Ureter (tissue), 1 donor: ENCODE measurements at places on chromosomes 16 and 17.

GRCh38 chr17:3534881-3535252 is 22.7 kb downstream of the TRPV3 start:
- DNase-seq: no peak

- DNase-seq: no peak
Measured at GRCh38 chr17:77320485-77321256, 179.9 kb downstream of the SEC14L1 start.

GRCh38 chr16:19029980-19030379 is 37.4 kb upstream of the COQ7 start:
- no peak for DNase-seq

GRCh38 chr17:45235416-45236281 is 14.0 kb downstream of the FMNL1 start:
- DNase-seq: no peak

DNA sequence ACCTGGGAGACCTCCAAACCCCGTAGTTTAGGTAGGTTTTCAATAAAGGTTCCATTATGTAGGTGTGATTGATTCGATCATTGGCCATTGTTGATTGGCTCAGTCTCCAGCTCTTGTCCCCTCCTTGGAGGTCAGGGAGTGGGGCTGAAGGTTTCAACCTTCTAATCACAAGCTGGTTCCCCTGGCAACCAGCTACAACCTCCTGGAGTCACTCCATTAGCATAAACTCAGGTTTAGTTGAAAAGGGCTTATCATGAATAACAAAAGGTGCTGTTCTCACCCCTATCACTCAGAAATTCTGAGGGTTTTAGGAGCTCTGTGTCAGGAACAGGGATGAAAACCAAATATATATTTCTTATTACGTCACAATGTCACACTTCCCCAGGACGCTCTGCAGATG is 28.5 kb downstream of the TMEM132E start:
- DNase-seq: no peak

- DNase-seq: no peak
Measured at GRCh38 chr17:28379814-28380801, 8.6 kb downstream of the SARM1 start.

- DNase-seq: no peak
Measured at GRCh38 chr17:15184872-15185624, 80.1 kb downstream of the PMP22 start.

- DNase-seq: no peak
Measured at GRCh38 chr17:15303268-15303667, 38.1 kb downstream of the TEKT3 start.

DNA sequence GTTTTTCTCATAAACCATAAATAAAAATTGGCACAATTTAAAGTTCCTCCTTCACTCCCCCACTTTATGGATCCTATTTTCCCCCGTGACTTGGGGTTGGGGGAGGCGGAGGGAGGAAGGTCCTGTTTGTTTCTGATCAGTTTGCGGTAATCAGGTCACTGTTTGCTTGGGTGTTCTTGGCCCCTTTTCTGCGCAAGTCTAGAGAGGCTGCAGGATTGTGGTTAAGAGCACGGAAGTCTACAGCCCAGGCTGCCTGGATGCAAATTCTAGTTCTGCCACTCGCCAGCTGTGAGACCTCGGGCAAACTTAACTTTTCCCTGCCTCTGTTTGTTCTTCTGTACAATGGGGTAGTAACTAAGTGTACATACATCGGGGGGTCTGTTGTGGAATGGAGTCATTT is 12.1 kb downstream of the ATP2C2 start:
- no peak for DNase-seq

- DNase-seq: no peak
Measured at GRCh38 chr17:75487351-75488070, 27.8 kb downstream of the CASKIN2 start.

- no peak for DNase-seq
Measured at GRCh38 chr17:73882590-73882989, 238.3 kb upstream of the SDK2 start.

DNA sequence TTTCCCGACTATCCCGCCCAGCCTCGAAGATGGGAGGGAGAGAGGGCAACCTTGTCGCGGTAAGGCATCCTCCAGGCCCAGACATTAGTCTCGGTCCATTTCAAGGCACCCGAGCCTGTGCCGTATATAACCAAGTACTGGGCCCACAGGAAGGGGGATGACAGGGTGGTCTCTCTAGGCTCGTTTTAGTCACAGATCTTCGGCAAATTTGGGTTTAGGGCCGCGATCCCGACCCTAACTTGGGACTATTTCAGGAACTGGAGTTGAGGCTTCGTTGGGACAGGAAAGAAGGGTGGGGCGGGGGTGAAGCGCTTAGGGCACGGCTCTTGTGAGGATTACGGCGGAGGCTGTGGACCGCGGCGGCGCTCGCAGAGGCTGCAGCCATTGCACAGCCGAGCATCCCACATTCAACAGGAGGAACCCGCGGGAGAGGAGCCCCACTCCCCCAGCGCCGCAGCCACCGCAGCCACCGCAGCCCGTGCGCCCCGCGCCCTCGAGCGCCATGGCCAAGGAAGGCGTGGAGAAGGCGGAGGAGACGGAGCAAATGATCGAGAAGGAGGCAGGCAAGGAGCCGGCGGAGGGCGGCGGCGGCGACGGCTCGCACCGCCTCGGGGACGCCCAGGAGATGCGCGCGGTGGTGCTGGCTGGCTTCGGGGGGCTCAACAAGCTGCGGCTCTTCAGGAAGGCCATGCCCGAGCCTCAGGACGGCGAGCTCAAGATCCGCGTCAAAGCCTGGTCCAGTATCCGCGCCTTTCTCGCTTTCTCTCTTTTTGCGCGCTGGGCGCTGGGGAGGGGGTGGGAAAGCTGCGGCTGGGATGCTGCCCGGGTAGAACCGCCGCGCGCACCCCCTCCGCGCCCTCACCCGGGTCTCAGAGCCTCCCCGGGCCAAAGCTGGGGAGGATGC is at the start of gene VAT1L:
Gene VAT1L (plus strand): TSS at position 384 of the 904 bp plus-strand sequence. CDS start 119 bp downstream, at position 503.
- DNase-seq: no peak

GRCh38 chr17:73589363-73589980 is 54.8 kb downstream of the SDK2 start:
- no peak for DNase-seq

DNA sequence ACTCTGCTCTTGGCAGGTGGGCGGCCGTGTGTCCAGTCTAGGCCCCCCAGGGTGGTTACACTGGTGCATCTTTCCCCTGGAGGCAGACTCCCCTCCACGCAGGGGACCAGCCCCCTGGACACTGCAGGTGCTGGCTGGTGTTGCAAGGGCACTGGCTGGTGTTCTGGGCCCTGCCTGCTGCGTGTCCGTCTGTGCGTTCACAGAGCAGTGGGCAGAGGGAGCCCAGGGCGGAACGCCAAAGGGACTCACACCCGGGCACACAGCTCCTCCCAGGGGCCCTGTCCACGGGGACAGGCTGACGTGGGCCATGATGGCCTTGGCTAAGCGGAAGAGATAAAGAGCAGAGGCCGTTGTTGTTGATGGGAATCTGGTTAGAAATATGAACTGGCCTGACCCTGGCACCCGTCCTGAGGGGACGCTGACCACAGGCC is 27.3 kb downstream of the ACSF3 start:
- DNase-seq: no peak

DNA sequence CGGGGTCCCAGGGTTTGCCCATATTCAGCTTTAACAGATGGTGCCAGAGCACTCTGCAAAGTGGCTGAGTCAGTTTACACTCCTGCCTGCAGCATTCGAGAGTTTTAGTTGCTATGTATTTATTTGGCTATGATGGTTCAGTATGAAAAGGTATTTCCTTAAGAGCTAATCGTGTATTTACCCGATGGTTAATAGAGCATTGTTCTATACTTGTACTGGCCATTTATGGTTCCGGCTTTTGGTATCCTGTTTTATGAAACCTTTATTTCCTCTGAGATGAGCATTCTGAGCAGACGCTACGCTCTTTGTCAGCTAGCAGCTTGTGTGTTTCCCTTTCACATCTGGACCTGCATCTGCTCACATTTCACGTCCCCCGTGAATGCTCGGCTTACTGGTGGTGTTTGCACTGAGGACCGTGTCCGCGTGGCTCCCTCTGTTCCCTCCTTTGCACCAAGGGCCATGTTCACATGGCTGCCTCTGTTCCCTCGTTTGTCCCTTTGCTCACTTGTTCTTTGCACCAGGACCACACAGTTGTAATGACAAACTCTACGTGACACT is 149.1 kb upstream of the CHMP6 start:
- DNase-seq: no peak

GRCh38 chr17:55334285-55334684 is 69.5 kb downstream of the HLF start:
- no peak for DNase-seq

DNA sequence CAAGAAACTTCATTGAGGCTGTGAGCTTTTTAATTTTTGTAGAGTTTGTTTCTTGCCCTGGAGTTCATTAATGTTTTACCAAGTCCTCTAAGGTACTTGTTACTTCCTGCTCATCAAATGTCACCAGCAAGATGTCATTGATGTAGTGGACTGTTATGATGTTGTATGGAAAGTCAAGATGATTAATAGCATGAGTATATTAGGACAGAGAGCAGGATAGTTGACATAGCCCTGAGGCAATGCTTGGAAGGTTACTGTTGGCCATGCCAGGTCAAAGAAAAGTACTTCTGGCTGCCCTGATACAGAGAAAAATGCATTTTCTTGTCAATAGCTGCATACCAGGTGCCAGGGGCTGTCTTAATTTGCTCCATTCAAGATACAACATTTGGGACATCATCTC is 6.7 kb downstream of the KRTAP1-5 start:
- no peak for DNase-seq

DNA sequence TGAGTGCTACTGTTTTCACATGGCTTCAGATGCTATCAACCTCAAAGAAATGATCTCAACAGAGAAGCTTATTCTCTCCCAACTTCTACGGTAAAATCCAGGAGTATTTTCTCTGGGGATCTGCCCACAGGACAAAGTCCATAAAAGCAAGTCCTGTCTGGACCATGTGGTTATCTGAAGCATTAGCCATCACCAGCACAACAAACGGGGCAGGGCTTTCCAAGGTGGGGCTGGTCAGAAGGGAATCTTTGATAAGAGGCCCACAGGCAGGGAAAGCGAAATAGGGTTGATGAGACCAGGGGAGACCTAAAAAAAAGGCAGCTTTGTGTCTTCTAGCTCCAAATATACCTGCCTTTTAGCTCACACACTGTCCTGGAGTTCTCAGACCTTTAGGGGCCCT is 38.7 kb upstream of the CACNG3 start:
- no peak for DNase-seq

GRCh38 chr16:10343124-10343760 is 42.6 kb upstream of the ATF7IP2 start:
- DNase-seq: no peak

DNA sequence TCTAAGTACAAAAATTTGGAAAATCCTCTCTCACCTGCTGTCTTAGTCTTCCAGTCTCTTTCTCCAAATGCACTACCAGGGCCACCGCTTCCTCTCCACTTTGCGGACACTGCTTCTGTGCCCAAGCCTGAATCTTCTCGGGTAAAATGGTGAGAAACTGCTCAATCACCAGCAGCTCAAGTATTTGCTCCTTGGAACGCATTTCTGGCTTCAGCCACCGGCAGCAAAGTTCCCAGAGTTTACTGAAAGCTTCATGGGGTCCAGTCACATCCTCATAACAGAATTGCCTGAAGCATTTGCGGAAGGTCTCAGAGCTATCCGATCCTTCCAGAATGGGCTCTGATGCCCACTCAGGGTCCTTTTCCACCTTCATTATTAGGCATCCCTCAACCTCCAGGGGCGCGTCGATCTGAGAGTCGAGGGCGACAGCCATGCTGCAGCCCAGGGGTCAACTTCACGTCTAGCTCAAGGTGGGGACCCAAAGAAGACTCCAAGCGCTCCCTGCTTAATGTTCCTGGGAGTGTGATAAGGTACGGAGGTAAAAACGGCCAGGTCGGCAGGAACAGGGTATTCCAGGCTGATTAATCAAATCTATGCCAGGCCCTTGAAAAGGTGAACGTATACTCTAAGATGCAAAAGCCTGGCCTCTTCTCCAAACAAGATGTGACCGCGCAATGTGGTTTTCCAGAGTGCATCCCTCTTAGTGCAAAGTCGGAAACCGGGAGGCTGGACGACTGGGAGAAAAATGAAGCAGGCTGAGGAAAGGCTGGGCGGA is 763 bp downstream of the ZKSCAN2 start:
- no peak for DNase-seq
